ENCODE measurements at places on chromosomes 12 and 14.

- no peak for DNase-seq
These were observed 1.9 kb upstream of the CNPY2 start for GRCh38 chr12:56317675-56318074.

DNA sequence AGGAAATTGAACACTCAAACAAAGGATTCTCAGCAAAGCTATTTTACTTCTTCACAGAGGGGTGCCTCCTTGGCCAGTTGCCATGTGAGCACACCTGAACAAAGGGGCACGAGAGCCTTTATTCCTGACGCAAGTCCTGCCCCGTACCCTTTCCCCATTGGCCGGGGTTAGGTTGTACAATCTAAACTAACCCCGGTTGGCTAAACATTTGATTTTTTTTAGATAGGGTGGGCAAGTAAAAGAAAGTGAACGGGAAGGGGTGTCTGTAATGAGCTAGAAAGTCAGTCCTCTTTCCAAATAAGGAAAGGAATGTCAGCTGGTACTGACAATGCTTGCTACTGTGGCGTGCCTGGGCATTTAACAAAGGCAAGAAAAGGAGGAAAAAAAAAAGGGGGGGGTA is 135.5 kb upstream of the CDKN3 start:
- no peak for DNase-seq

DNA sequence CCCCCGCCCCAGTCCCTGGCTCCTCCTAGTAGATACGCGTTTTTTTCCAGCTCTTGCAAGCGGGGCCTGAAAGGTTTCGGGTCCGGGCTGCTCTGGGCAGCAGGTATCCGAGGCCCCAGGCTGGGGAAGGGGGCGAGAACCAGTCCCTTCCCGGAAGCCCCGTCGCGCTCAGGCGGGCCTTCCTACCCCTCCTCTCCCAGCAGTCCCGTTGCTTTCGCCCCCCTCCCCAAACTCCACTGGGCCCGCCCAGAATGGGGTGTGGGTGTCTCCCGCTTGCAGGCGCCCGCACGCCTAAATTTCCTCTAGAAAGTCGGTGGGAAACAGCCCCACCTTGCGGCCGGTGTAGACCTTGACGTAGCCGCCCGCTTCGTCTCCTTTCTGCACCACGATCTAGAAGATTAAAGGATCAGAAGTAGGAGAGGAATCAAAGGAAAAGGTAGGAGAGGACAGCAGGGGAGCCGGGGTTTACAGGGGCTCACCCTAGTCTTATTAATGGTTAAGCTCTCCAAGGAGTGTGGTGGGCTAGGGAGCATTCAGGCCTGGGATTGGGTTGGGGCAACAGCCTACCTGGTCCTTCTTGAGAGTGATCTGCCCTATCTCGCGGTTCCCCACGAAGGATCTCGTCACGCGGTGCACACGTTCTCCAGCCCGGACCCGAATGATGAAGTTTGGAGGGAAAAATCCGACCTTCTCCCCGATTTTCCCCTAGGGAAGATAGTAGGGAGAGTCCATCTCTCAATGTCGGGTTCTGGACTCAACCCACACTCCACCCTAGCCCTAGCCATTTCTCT is 7.3 kb downstream of the STAC3 start:
- peak; percentile 79 for DNase-seq

- DNase-seq, result no peak
These were observed 36.5 kb downstream of the LRIG3 start for GRCh38 chr12:58883576-58884334.

GRCh38 chr14:79352076-79352630 is 859.2 kb downstream of the DIO2 start:
- DNase-seq, result no peak

GRCh38 chr12:47088021-47088944 is 8.5 kb upstream of the AMIGO2 start:
- peak; percentile 97 for DNase-seq

GRCh38 chr14:54354096-54354495 is 42.7 kb upstream of the CDKN3 start:
- DNase-seq, result no peak

DNA sequence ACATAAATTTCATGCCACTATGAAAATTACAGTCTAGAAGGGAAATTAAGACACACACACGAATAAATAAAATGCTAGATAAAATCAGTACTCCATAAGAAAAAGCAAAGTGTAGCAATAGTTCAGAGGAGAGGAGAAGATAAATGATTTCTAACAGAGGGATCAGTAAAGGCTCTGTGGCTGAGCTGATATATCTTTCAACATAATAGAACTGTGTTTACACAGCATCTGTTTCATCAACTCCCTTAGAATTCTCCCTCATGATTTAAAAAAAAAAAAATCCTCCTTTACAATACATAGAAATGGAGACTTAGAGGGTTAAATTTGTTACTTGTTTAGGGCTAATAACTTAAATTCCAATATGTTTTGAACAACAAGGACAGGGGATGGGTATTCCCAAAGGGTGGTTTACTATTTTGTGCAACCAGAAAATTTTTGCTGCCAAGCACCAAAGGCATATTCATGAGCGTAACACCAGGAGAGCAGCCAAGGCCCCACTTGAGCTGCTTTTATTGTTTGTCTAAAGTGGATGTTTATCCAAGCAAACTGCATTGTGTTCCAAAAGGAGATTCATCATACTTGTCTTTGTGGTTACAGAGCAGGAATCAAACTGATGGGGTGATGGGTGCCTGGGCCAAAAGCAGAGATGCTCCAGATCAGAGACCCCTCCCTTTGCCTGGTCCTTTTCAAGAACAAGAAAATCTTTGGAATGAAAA is 162.7 kb downstream of the BMP4 start:
- DNase-seq, result no peak

DNA sequence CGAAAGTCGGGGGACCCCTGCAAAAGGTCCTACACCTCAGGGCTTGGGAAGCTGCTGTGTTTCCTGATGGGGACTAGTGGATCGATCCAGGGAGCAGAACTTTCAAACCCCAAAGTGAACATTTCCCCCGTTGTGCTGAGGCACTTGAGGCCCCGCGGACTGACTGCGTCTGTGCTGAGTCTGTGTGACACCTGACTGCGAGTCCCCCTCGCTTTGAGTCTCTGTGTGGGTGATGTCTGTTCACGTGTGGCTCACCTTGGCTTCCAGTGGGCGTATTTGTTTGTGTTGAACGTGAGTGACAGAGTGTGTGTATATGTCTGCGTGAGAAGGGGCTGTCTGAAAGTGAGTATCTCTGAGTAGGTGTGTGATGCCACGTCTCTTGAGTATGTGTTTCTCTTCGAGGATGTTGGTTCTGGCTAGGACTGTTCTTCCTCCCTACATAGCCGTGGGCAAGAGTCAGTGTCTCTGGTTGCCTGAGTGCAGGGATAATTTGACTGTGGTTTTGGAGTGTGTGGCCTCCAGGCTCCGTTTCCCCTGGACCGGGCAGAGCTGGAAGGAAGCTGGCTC is 1.3 kb downstream of the TEAD4 start:
- peak; percentile 40 for DNase-seq

- no peak for DNase-seq
These were observed 817 bp upstream of the MDM1 start for GRCh38 chr12:68332728-68333630.

DNA sequence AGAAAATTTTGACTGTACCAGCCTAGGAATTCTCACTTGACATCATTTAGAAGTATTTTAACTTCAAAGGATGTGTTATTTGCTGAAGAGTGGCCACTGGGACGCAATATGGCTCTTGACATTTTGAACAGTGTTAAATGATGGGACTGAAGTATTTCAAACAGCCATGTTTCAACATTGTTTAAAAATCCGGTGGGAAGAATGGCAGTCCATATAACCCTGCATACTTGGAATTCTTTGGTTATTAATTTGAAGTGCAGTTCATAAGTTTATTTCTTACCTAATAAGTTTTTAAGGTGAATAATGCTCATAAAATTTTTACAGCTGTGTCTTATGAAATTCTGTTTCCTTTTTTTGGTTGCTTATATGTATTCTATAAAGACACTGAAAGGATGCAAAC is 8.3 kb downstream of the TMTC2 start:
- DNase-seq, result peak; percentile 1
